ENCODE measurements at places on chromosomes 11 and 22.

DNA sequence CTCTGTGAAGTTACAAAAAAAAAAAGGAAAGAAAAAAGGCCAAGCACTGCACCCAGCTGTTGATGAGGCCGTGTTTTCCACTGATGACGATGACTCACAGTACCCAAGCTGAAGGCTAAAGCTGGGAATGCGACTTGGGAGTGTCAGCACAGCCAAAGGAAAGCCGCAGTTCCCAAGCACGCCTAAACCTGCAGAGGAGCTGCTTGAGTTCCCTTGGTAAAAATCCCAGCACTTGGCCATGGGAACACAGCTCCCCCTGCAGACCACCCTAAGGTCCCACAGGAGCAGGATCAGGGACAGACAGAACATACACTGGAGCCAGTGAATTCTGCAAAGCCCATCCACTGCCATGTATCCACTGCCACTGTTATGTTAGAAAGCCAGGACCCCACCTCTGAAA, 39.9 kb downstream of the SERGEF start:
- no peak for DNase-seq

DNA sequence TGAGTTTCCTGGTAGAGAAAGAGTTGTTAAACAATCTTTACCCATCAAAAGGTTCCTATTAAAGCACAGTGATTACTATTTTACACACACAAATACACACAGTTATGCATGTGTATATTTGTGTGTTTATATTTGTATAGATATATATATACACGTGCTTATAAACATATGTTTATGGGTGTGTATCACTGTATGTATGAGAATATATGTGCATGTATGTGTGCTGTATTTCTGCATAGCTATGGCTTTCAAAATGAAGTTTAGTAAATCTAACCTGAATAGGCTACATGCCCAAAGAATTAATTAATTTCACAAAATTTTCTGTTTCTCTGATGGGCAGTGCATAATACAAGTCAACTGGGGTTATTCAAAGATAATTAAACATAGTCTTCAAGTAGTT, 723.1 kb upstream of the KIRREL3 start:
- no peak for DNase-seq

DNA sequence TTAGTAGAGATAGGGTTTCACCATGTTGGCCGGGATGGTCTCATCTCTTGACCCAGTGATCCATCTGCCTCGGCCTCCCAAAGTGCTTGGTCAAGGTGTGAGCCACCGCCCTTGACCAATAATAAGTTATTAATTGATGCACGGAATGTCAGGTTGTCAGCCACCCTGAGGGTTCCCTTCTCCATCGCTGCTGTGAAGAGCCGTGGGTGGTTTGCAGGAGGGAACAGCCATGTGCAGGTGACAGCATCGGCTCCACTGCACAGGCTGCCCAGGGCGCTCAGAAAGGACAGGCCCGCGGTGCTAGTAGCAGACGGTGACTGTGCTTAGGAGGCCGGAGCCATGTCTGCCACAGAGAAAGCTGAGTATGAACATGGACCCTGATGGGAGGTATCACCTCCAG, 814.0 kb downstream of the BRD1 start:
- no peak for DNase-seq

GRCh38 chr11:116928102-116928777, 90.8 kb upstream of the APOA1 start:
- DNase-seq = no peak

GRCh38 chr22:45969414-45969799, 7.6 kb downstream of the WNT7B start:
- DNase-seq = no peak

DNA sequence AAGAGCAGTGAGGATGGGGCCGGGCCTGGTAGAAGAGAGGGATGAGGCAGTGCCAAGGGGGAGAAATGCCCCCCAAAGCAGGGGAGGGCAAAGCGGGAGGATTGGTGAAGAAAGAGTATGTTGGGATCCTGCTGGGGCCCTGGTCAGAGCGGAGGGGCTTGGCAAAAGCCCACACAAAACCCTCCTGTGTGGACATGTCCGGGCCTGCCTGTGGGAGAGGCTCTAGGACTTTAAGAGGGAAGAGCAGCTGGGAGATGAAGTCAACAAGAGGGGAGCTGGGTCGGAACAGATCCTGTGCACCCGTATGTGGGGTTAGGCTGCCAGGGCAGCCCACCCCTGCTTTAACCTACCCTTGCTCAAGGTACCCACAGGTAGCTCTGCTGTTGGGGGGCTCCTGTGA, 25.8 kb downstream of the ART5 start:
- no peak for DNase-seq

GRCh38 chr11:88332851-88333250, 4.7 kb downstream of the CTSC start:
- DNase-seq = no peak

DNA sequence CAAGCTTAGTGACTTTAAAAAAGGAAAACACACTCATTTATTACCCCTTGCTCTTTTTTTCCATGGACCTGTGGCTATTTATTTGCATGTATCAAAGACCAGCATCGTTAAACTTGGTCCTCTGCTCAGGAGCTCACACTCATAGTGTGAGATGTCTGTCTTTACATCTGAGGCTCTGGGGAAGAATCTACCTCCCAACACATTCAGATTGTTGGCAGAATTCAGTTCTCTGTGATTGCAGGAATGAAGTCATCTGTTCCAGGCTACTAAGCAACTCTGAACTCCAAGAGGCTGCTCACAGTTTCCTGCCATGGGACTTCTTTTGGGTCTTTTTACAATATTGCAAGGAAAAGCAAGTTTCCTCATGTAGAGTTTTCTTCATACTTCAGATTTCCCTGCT, 138.8 kb downstream of the LRRC4C start:
- DNase-seq = no peak

DNA sequence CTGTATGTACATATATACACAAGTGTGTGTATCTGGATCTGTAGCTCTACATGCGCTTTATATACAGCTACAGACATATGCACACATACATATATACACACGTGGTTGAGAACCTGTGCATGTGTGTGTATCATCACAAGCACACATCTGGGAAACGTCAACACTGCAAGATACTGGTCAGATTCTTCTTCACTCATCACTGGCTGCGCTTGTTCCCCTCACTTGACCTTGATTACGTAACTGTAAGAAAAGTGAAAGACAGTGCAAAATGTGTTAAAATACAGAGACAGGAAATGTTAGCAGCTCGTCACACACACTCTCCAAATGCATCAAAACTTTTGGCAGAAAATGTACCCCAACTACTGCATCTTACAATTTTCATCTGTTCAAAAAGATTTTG, 51.9 kb upstream of the MN1 start:
- DNase-seq = no peak

- no peak for DNase-seq
These were observed 17.8 kb upstream of the XBP1 start for GRCh38 chr22:28817919-28818859.

DNA sequence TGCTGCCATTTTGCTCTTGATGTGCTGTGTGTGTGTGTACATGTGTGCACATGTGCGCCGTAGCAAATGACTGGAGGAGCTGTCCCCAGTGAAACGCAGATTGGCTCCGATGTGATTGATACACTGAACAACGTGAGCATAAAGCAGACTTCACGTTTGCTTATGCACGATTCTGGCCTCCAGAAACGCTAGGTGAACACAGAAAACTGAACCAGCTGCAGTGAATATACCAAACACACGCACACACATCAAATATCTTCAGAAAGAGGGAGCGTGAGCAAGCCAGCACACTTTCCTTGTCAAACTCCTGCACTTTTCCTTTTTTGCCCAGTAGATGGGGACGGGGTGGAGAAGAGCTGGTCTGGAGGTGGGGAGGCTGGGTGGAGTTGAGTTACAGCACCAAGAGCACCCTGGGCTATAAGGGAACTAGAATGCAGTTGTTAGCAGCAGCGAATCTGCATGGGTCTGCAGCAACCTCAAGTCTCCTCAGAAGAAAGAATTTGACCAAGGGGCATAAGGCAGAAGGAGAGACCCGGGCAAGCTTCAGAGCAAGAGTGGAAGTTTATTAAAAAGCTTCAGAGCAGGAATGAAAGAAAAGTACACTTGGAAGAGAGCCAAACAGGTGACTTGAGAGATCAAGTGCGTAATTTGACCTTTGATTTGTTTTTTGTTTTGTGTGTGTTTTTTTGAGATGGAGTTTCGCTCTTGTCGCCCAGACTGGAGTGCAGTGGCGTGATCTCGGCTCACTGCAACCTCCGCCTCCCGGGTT, 77.8 kb upstream of the CADM1 start:
- no peak for DNase-seq

GRCh38 chr11:66280428-66280827, 2.5 kb downstream of the CNIH2 start:
- DNase-seq = no peak

DNA sequence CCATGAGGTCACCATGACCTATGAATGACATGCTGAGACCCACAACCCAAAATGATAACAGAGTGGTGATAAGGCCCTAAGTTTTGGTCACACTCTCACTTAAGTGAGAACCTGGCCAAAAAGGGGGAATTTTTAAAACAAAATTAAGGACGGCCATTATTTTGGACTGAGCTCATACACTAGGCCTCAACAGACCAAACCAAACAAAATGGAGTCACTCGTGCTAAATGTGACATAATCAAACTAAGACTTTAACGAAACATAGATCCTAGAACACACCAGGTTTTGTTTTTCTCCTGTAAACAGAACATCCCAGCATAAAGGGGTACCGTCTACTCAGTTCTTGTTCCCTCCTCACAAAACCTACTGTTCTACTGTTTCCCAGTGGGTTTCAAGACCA, 11.4 kb downstream of the APOBEC3H start:
- DNase-seq = no peak

GRCh38 chr22:47808886-47809620, 1046.6 kb downstream of the TBC1D22A start:
- DNase-seq = no peak

DNA sequence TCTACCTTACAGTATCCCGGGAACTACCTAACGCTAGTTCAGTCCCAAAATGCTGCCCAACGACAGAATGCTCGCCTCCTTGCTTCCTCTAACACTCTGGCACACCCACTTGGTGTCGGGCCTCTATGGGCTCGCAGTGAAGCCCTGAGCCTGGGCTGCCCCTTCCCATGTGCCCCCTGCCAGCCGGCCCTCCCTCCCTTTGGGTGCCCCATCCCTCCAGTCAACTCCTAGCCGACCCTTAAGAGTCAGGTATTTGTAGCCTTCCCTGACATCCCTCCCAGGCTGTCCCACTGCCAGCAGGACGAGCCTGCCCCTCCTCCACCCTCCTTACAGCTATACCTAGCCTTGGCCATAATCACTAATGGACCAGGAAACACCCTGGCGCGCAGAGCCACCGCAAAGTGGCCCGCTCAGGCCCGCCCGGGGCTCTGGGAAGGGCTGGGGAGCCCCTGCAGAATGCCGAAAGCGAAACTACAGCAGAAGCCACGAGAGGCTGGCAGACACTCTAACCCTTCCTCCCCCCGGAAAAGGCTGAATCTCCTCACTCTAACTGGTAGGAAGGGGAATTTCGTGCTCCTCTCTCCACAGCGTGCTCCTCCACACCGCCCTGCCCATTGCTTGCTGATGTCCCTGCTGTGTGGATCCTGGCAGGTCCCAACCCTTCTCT, 8.2 kb downstream of the CBX7 start:
- DNase-seq = no peak

DNA sequence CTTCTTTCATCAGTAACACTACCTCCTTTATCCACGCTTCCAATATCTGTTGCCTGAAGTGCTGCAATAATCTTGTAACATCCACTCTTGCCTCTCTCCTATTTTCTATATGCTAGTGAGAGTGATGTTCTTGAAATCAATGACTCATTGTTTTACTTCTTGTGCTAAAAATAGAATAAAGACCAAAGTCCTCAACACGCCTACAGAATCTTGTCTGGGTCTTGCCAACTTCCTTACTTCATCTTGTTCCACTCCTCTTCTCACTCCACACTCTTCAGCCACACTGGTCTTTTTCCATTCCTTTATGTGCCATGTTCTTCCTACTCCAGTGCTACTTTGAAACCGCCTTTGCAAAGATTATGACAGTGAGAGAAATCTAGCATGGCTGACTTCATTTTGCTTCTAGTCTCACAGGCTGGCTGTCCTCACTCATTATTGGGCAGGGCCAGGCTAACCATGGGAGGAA, 136.4 kb downstream of the CCDC81 start:
- no peak for DNase-seq

GRCh38 chr11:88301488-88302140, 35.9 kb downstream of the CTSC start:
- DNase-seq = no peak
